ENCODE measurements at places on chromosomes 2 and 18.

- DNase-seq = peak; percentile 90
Measured at GRCh38 chr18:51030537-51031258, 685 bp downstream of the SMAD4 start.

- DNase-seq = peak; percentile 67
Measured at GRCh38 chr18:50009773-50010335, 185.1 kb downstream of the MYO5B start.

DNA sequence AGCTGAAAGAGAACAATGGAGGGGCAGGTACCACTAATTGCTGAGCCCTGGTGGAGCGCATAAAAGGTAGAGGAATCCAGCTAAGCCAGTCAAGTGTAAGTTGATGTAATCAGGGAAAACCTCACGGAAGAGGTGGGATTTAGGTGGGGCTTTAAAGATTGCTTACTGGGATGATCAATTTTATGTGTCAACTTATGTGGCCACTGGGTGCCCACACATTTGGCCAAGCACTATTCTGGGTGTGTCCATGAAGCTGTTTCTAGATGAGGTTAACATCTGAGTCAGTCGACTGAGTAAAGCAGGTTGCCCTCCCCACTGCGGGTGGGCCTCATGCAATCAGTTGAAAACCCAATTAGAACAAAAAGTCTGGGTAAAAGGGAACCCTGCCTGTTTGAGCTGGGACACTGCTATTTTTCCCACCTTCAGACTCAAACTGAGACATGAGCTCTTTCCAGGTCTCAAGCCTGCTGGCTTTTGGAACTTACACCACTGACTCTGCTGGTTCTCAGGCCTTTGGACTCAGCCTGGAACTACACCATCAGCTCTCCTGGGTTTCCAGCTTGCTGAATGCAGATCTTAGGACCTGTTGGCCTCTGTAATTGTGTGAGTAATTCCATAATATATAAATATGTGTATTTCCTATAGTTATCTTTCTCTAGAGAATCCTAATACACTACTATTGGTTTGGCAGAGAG is 67.3 kb downstream of the MYO5B start:
- DNase-seq = no peak

DNA sequence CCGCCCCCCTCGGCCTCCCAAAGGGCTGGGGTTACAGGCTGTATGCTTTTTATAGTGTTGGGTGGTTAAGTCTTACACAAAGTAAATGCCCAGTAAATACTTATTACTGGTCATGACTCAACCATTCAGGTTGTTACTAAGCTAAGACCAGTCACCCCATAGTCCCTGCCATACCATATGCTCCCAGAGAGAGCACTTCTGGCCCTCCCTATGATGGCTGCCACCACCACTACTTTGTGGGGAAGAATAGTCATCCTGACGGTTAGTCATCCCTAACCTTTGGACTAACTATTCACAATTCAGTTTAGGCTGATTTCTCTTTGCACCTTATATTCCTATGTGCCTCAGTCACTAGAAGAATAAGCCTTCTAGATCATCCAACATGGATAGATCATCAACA is 42.0 kb upstream of the MSH2 start:
- DNase-seq = no peak

DNA sequence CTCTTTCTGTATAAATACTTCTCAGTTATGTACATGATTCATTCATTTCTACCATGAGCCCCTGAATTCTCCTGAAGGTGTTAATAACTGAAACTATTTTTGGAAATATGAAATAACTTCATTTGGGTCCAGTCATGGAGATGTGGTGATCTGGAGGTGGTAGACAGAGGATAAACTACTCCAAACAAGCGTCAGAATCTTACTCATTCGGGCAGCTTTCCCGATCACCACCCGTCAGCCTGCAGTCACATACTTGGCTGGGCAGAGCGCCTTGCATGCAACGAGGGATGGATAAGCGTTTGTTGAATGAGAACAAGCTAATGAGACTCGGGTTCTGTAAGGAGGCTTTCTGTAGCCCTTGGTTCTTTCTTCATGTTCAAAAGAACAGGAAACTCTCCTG is 222.7 kb downstream of the CD226 start:
- no peak for DNase-seq

- no peak for DNase-seq
Measured at GRCh38 chr18:8688816-8689215, 16.5 kb upstream of the MTCL1 start.

DNA sequence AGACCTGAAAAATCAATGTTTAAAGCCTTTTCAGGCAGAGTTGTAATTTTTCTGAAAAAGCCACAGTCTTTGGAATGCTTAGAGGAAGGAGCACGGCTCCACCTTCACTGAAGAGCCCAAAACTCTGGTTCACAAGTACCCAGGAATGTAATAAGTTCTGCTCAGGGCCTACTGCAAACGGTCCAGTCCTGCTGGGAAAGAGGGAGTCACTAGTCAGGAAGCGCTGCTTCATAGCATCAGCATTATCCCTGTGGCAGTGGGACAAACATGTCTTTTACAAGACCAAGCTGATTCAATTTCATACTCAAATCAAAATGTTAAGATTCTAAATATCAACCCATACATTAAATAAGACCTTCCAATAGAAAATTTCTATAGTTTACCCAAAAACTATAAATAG is 152.9 kb upstream of the PGAP1 start:
- DNase-seq = no peak

DNA sequence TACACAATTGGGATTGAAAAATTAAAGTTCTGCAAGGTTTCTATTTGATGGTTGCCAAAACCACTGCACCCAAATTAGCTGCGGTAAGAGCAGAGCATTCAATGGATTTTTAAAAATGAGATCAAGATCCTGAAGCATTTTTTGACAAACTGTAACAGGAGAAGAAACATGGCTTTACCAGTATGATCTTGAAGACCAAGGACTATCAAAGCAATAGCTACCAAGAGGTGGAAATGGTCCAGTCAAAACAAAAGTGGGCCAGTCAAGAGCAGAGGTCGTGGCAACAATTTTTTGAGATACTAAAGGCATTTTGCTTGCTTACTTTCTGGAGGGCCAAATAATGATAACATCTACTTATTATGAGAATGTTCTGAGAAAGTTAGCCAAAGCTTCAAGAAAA is 186.8 kb downstream of the RDH14 start:
- no peak for DNase-seq

DNA sequence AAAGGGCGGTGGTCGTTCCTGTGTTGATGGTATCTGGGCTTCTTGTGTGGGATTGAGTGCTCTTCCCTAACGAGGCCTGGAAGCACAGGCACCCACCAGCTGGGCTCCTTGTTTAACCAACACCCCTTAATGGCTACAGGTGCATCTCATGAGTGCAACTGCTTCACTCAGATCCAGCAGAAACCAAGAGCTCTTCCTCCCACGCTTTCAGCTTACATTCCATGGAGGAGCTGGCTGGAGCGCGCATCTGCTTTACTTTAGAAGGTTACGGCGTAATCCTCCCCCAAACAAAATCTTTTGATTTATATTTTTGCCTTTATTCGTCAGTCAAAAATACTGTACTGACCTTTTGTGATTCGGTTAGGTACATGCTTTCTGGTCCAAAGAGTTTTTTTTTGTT is 174.7 kb downstream of the LTBP1 start:
- DNase-seq = no peak

- DNase-seq = no peak
Measured at GRCh38 chr2:182941121-182941722, 74.8 kb upstream of the FRZB start.

- peak; percentile 54 for DNase-seq
Measured at GRCh38 chr2:71455011-71455740, 1.8 kb downstream of the DYSF start.

- no peak for DNase-seq
Measured at GRCh38 chr2:53513167-53513666, 254.4 kb upstream of the CHAC2 start.

GRCh38 chr2:218017211-218018053 is 14.6 kb upstream of the TNS1 start:
- no peak for DNase-seq

DNA sequence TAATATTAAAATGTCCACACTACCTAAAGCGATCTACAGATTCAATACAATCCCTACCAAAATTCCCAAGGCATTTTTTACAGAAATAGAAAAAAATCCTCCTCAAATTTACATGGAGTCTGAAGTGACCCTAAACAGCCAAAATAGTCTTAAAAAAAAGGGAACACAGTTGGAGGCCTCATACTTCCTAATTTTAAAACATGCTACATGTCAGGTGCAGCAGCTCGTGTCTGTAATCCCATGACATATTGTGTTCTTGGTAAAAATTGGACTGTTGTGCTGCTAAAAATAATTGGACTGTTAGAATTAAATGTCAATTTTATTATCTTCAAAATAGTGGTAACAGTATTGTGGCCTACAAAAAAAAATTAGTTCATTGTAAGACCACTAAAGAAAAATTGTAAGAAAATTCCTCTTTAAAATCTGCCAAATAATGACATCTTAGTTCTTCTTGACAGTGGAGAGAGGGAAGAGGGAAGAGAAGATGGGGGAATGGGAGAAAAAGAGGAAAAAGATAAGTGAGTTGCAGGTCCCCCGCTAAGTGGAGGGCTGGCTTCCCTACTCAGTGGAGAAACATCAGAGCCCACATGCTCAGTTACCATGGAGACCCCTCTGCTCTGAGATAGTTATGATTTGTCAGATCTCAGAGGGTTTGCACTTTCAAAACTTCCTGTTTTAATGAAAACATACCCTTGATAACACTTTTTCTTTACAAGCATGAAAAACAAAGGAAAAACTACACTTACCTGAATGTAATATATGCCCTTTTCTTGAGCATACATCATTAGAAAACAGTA is 46.5 kb downstream of the UNC50 start:
- no peak for DNase-seq

GRCh38 chr2:226079671-226080181 is 680.2 kb downstream of the NYAP2 start:
- no peak for DNase-seq

DNA sequence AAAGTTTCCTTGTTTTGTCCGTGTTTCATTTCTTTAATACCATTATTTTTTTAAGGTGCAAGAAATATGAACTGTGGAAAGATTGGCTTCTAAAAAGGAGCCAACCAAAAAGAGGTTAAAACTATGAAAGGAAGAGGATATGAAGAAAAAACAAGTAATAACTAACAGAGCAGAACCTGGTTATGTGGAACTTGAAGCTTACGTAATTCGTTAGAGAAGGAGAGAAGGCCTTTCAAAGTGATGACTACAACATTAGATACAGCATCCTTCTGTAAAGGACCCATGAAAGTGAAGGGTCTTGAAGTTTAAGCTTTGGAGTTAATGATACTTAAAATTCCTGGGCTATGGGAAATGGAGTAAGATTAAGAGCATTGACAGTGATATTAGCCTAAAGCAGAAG is 84.5 kb downstream of the ANKRD12 start:
- DNase-seq = no peak

GRCh38 chr2:240670402-240670801 is 12.3 kb downstream of the AQP12B start:
- DNase-seq = no peak

DNA sequence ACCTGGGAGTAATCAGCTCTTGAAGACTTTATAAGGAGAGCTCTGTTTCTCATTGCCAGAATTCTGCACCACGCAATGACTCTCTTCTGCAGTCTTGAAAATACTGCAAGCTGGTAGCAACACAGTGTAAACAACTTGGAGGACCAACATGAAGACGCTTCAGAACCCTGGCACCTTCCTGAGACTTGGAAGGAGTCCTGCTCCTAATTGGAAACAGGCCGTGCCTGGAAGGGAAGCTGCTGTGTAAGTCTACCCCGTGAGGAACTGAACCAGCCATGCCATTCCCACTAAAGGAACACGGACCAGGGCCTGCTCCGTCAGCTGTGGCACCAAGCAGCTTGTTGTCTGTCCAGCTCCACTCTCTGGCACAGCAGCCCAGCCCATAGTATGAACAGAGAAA is 171.1 kb downstream of the PAX3 start:
- DNase-seq = no peak

- DNase-seq = no peak
Measured at GRCh38 chr2:203750346-203751068, 44.1 kb downstream of the CD28 start.

DNA sequence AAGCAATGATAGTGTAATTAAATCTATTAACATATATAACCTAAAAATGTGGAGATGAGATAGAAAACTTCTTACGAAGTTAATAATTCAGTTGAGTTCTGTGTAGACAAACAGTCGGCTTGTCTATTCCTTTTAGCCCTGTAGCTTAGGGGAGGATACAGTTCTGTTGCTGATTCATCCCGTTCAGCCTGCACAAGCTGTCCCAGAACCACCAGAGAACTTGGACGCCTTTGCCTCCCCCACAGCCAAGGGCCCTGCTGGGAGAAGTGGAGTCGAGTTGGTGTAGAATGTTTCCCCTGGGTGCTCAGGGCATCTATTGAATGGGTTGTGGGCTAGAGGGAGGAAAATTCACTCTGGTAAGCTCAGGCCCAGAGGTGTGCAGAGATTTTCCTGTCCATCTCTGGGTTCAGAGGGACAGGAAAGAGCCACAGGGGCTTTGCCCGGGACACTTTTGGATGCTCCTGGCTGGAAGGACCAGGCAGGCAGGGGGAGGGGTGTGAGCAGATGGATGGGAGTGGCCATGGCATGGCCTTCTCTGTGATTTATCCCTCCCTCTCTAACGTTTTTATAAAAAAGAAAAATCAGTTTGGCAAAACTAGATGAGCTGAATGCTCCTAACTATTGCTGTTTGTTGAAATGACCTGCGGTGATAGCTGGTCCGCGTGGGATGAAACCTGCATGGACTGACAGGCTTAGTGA is 42.8 kb upstream of the GALR1 start:
- no peak for DNase-seq

DNA sequence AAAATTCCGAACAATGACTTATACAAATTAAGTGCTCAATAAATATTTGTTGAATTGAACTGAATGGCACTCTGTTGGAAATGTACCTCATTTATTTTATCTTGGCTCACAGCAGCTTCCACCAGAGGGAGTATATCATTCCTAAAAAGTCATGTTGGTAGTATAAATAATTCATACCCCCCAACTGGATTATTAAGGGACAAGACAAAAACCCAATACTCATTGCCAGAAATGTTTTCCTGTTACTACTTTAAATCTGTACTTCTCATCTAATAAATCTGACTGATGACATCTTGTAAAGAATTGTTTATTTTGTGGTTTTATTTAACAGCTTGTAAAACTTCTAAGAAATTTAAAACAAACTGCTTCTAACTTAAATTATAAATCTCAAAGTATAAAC is 163.9 kb downstream of the CDH2 start:
- no peak for DNase-seq

DNA sequence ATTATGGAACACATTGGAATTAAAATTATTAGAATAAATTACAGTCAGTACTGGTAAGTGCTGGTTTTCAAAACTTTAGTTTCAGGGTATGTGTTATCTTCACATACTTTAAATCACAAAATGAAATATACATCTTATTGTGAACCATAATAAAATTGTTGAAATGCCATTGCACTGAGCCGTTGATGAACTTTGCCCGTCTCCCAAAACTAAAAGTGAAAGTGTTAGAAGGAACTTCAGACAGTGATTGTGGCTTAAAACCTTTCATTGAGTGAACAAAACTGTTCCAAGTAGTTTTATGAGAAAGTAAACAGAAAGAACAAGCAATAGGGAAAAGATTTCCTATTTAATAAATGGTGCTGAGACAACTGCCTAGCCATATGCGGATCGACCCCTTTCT is 811.6 kb downstream of the PLCL1 start:
- DNase-seq = no peak
